ENCODE measurements at places on chromosomes 2 and 18.

GRCh38 chr18:56823986-56824565, 172.9 kb downstream of the WDR7 start:
- ATAC-seq = no peak

- peak; percentile 68 for ATAC-seq
Measured at GRCh38 chr2:71545572-71546274, 92.4 kb downstream of the DYSF start.

DNA sequence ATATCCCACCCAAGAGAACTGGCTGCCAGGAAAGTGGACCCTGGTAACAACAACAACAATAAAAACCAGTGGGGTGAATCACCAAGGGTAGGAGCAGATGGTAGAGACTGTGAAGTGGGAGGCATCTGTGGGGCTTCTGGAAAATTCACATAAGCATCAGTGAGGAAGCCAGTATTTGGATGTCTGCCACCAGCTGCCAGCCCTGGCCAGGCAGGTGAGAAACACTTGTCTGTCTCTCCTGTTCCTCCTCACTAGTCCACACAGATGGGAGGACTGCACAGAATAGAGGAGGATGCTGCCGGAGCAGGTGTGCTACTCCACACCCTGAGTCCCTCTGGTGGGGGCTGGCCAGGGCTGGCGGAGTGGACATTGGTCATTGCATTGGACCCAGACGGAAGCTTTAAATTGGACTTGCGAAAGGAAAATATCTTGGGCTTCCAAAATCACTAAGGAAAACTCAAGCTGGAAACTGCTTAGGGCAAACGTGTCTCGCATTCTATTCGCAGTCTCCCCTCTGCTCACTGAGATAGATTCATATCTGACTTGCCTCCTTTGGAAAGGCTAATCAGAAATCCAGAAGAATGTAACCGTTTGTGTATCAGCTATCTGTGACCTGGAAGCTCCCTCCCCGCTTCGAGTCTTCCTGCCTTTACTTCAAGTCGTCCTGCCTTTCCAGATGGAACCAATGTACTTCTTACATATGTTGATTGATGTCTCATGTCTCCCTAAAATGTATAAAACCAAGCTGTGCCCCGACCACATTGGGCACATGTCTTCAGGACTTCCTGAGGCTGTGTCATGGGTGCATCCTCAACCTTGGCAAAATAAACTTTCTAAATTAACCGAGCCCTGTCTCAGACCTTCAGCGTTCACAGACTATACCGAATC, 69.1 kb downstream of the NAB1 start:
- no peak for ATAC-seq

- no peak for ATAC-seq
Measured at GRCh38 chr18:2825613-2826175, 21.1 kb upstream of the EMILIN2 start.

DNA sequence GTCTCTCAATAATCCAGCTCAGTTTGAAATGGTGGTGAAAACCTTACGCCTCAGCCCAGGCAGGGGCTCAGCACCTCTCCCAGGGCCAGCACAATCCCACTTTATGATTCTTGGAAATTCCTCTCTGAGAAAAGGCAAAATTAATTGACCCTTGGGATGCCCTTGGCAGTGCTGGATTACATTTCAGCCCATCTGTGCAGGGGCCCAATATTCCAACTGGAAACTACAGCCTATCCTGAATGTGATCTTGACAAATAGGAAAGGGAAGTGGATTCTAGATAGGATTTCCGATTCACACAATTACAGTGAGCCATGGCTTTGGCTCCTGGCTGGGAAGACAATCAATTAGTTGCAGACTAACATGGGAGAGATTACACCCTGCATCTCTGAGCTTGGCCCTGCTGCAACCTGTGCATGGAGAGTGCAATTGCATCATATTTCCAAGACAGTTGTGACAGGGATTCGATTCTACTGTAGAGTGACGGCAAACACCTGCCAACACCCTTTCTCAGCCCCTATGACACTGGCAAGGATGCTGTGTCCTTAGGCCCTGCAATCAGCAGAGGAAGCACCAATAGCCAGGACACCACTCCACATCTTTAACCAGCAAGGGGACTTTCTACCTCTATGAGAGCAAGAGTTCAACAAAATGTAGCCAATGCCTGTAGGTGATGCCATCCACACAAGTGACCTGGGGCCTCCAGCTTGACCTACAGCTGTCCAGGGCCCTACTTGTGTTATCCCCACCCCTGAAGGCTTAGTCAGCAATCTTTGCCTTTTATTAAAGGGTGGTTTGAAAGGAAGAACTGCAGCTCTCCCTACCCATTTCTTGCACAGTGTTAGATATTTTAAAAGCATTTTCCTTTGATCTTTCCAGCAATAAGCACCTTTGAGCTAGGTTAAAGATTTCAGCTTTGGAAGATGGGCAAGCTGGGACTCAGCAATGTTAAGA, 187.2 kb upstream of the HS6ST1 start:
- ATAC-seq = no peak
